IPS DF 6.9 (cell line): ENCODE measurements at places on chromosomes 1 and 21.

- no peak overlapping the region for H3K4me3 ChIP-seq
- no peak for DNase-seq
- no peaks in the 10 kb centered on the region for H3K27me3 ChIP-seq
- H3K36me3 ChIP-seq = no peaks in the 10 kb centered on the region
Observed at GRCh38 chr1:160647329-160647720, 481 bp upstream of the SLAMF1 start.

DNA sequence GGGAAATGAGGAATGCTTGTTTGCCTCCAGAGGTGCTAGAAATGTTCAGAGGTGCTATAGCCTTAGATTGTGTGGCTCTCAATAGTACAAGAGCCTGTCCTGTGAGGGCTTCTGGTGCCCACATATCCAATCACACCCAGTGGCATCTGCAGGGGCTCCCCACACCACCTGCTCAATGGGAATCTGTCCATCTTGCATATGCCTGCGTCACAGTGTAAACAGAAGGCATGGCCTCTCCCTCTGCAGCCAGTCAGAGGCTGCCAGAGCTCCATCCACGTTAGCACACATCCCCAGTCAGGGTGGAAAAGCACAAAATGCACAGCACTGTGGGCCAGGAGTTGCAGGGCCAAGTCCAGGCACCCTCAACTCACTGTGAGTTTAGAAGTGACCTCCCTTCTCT lies 113.6 kb upstream of the GRIK3 start:
- H3K4me1 ChIP-seq = no peaks in the 10 kb centered on the region; the same call in 1 of the 2 replicates
- H3K36me3 ChIP-seq = no peaks in the 10 kb centered on the region
- H3K27ac ChIP-seq = no peak overlapping the region
- H3K4me3 ChIP-seq = no peak overlapping the region
- no peak for DNase-seq
- no peaks in the 10 kb centered on the region for H3K27me3 ChIP-seq

DNA sequence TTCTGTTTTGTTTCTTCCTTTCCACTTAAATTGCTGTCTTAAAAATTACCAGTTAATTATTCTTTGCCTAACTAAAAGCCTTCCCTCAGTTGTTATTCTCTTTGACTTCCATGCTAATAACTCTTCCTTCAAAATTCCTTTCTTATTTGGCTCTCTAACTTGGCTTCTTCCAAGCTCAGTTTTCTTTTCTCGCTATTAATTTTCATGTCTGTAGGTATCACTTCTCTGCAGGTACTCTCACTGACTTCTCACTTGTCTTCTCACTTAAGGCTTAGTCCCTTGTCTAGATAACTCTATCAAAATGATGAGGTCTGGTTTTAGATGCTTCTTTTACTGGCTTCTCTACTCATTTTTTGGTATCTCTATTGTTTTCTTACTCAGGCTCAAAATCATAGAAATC lies 10.1 kb downstream of the CDC7 start:
- no peaks in the 10 kb centered on the region for H3K27me3 ChIP-seq
- H3K36me3 ChIP-seq = peaks cover 4% of the 10 kb centered on the region; the same call in 1 of the 2 replicates
- no peak overlapping the region for H3K4me3 ChIP-seq

- H3K4me1 ChIP-seq = no peaks in the 10 kb centered on the region
- no peak for DNase-seq
- no peak overlapping the region for H3K27ac ChIP-seq
- H3K27me3 ChIP-seq = no peaks in the 10 kb centered on the region
Observed at GRCh38 chr1:75953461-75953860, 21.3 kb upstream of the ASB17 start.

GRCh38 chr1:178574345-178574744 lies 61.4 kb downstream of the TEX35 start:
- H3K36me3 ChIP-seq = no peaks in the 10 kb centered on the region
- DNase-seq = no peak
- H3K27me3 ChIP-seq = no peaks in the 10 kb centered on the region
- H3K4me3 ChIP-seq = no peak overlapping the region

- H3K36me3 ChIP-seq = no peaks in the 10 kb centered on the region
- no peak overlapping the region for H3K27ac ChIP-seq
- peak overlapping the region; percentile 34 for H3K4me3 ChIP-seq
Observed at GRCh38 chr1:153679337-153680119, 1.0 kb downstream of the NPR1 start.

DNA sequence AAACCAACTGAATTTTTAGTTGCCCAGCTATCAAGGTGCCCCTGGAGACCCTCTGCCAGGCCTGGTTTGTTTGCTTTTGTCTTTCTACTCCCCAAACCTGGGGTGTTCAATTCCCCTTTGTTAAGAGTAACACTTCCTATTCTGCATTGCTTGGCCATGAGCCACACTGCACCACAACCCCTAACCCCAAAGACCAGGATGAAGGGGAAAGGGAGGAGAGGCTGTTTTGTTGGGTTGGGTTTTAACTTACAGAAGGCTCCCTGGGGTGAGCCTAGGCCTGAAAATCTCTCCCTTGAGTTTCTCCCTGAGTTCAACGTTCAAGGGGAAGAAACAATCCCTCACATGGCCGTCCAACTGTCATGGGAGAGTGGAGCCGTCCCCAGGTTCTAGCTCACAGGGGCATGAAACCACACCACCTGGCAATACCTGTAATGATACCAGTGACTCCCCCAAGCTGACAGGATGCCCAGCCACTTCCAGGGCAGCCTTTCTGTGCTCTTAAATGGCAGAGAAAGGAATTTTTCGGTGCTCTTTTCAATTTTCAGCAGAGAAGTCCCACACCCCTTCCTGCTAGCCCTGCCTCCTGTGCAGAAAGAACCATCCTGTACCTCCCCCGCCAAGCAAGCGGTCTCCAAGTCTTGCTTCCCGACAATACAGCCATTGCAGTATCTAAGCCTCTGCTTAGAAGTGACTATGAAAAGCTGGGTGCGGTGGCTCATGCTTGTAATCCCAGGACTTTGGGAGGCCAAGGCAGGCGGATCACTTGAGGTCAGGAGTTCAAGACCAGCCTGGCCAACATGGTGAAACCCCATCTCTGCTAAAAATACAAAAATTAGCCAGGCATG lies 14.9 kb downstream of the SLC45A3 start:
- no peak overlapping the region for H3K27ac ChIP-seq
- H3K27me3 ChIP-seq = no peaks in the 10 kb centered on the region
- H3K36me3 ChIP-seq = peaks cover 3% of the 10 kb centered on the region
- no peak overlapping the region for H3K4me3 ChIP-seq
- DNase-seq = no peak
- peaks cover 17% of the 10 kb centered on the region for H3K4me1 ChIP-seq

DNA sequence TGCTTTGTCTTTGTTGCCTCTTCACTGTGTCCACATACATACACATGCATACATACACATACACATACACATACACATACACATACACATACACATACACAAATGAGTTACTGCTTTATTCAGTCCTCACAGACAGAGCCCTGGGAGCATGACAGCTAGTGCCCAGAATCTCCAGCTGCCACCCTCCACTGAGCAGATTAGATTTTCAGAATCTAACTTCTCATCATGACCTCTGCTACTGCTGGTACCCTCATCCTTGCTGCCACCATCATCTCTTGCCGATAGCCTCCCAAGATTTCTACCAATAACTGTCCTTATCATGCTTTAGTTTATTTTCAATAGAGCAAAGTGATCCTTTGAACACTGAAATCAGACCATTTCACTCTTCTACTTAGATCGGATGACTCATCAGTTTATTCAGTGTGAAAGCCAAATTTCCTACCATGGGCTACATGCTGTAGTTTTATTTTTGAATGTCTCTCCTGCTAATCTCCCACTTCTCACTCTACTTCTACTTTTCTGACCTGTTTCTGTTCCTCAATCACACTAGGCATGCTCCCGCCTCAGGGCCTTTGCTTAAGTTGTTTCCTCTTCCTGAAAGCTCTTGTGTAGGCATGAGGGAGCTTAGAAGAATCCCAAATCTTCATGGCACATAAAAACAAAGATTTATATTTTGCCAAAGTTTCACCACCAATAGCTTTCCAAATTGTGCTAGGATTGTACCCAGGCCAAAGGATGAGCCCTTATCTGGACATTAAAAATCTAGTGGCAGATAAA lies 43.0 kb downstream of the ATP6V1G3 start:
- no peak overlapping the region for H3K4me3 ChIP-seq
- no peaks in the 10 kb centered on the region for H3K36me3 ChIP-seq
- no peak overlapping the region for H3K27ac ChIP-seq
- H3K27me3 ChIP-seq = no peaks in the 10 kb centered on the region
- DNase-seq = no peak

DNA sequence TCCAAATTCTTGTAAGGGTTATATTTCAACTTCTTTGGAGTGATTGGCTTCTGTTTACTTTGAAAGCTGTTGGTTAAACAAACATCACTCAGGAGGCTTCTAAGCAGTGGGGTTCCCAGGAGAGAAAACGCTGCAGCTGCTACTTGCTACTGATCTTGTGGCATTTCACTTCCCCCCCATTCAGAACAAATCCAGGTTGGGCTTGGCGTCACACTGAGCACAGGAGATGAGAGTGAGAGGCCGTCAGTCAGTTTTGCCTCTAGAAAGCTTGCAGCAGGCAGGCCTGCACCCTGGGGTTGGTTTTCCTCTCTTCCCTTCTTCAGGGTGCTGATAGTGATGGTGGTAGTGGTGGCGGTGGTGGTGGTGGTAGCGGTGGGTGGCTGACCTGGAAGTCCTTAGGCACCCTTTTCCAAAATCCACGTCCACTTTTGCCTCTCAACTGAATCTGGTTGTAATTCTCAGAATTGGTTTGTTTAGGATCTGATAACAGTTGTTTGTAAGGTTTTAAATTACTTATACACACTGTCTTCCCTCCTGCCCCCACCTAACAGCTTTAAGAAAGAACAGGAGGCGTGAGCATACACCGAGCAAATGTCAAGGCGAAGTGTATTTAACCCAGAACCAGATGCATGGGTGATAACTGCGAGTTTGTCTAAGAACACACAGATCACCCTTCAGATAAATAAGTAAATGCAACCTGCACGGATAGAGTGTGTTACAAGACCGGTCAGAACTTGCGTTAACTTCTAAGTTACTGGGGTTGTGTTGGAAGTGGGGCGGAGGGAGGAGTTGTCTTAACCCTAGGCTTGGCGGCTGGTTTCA lies 3.2 kb upstream of the PROX1 start:
- DNase-seq = no peak
- no peak overlapping the region for H3K4me3 ChIP-seq
- H3K36me3 ChIP-seq = no peaks in the 10 kb centered on the region
- peaks cover 5% of the 10 kb centered on the region for H3K4me1 ChIP-seq
- no peak overlapping the region for H3K27ac ChIP-seq
- H3K27me3 ChIP-seq = peaks cover 60% of the 10 kb centered on the region

DNA sequence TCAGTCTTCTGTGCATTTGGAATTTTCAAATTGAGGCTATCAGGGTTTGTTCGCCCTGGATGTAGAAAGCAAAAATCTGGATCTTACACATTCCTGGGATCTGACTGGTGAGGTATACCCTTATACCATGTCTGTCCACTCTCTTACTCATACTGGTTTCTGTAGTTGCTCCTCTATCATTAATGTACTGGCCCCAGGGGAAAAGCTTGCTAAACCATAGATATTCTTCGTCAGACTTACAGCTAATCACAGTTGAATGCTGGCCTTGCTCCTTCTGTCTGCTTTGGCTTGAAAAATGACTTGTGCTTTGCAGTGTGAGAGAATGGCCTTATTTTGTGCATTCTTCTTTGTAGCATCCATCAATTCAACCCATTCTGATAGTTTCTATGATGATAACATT lies 30.5 kb downstream of the TBCE start:
- no peaks in the 10 kb centered on the region for H3K27me3 ChIP-seq
- no peaks in the 10 kb centered on the region for H3K4me1 ChIP-seq
- no peak for DNase-seq
- no peak overlapping the region for H3K27ac ChIP-seq
- H3K36me3 ChIP-seq = no peaks in the 10 kb centered on the region

- H3K27me3 ChIP-seq = peaks cover 19% of the 10 kb centered on the region
- no peak overlapping the region for H3K27ac ChIP-seq
- no peak for DNase-seq
- H3K4me3 ChIP-seq = no peak overlapping the region
- H3K36me3 ChIP-seq = no peaks in the 10 kb centered on the region
- peaks cover 2% of the 10 kb centered on the region for H3K4me1 ChIP-seq
Observed at GRCh38 chr1:41663671-41664400, 179.4 kb upstream of the EDN2 start.

- no peaks in the 10 kb centered on the region for H3K36me3 ChIP-seq
- no peak overlapping the region for H3K27ac ChIP-seq
- H3K27me3 ChIP-seq = peaks cover 50% of the 10 kb centered on the region
- peaks cover 8% of the 10 kb centered on the region; the same call in 1 of the 2 replicates for H3K4me1 ChIP-seq
- DNase-seq = no peak
Observed at GRCh38 chr1:156421062-156421938, 52.3 kb downstream of the RHBG start.

DNA sequence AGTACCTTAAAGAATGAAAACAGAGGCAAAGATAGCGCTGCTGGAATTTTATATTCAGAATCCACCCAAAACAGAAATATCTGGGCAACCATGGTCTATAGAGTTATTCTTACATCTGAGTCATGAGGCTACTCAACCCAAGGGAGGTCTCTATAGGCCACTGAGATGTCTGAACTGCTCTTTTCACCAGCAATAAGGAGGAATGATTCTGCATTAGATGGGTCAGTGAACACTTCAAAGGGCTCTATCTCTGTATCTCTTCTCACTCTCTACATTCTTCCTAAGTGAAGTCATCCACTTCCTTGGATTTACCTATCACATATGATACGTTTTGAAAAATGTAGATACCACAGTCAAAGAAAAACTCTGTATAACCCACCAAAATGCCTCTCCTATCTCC lies 90.2 kb upstream of the NGF start:
- 0 out of 2 replicates have a peak, but pooled peaks cover 1% of the 10 kb centered on the region for H3K4me1 ChIP-seq
- no peak overlapping the region for H3K4me3 ChIP-seq
- H3K27ac ChIP-seq = no peak overlapping the region
- no peaks in the 10 kb centered on the region for H3K36me3 ChIP-seq
- no peak for DNase-seq

GRCh38 chr21:32127081-32127480 lies 151.8 kb downstream of the MIS18A start:
- no peak overlapping the region for H3K27ac ChIP-seq
- DNase-seq = no peak
- no peak overlapping the region for H3K4me3 ChIP-seq
- H3K4me1 ChIP-seq = no peaks in the 10 kb centered on the region
- H3K27me3 ChIP-seq = no peaks in the 10 kb centered on the region

DNA sequence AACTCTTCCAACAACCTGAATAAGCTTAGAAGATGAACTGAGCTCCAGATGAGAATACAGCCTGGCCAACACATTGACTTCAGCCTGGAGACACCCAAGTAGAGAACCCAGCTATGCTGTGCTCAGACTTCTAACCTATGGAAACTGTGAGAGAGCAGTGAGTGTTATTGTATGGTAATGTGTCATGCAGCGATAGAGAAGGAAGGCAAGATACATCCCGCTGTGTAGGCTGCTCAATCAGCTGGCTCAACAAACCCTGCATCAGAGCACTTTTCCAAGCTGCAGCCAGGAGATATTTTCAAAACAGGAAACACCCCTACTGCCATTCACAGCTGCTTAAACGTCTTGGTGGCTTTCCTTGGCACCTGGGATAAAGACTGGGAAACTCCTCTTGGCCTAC lies 321.3 kb downstream of the SIPA1L2 start:
- DNase-seq = no peak
- H3K4me1 ChIP-seq = peaks cover 5% of the 10 kb centered on the region
- no peak overlapping the region for H3K27ac ChIP-seq
- no peaks in the 10 kb centered on the region; the same call in 1 of the 2 replicates for H3K27me3 ChIP-seq

GRCh38 chr1:176938375-176938774 lies 226.1 kb downstream of the ASTN1 start:
- H3K36me3 ChIP-seq = no peaks in the 10 kb centered on the region

- peaks cover 8% of the 10 kb centered on the region for H3K36me3 ChIP-seq
- H3K27ac ChIP-seq = no peak overlapping the region
- H3K4me3 ChIP-seq = no peak overlapping the region
- DNase-seq = no peak
- H3K4me1 ChIP-seq = no peaks in the 10 kb centered on the region
- H3K27me3 ChIP-seq = no peaks in the 10 kb centered on the region
Observed at GRCh38 chr1:45573231-45573804, 10.5 kb upstream of the NASP start.
